NCI-H524 (cell line): ENCODE measurements at places on chromosomes 11 and 22.

- DNase-seq, result no peak
Observed at GRCh38 chr11:91776655-91777054, 448.0 kb upstream of the FAT3 start.

- DNase-seq, result no peak
Observed at GRCh38 chr11:44285756-44286155, 24.2 kb downstream of the ALX4 start.

DNA sequence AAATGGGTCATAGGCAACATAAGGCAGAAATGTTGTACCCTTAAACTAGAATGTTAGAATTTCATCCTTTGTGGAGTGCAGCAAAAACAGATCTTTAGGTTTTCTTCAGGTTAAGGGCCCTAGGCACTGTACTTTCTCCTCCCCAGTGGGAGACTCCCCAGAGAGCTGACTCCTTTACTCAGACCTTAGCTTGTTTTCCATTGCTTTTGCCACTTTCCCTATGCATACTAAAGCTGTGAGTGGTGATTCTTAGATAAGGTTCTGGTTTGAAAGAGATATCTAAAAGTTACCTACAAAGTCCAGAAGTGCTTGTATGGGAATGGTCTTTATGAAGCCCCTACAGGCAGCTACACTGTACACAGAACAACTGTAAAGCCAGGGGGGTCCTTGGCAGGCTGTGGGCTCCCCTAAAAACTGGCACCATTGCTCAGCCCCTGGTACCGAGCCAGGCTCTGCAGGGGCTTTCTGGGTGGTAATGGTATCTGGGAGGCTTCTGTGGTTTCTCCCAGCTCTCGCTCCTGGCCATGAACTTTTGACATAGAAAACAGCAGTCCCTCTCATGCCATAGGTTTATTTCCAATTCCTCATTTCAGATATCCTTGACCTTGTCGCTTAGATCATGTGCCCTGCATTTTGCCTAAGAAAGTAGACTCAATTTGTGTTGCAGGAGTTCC is 23.2 kb downstream of the AMOTL1 start:
- no peak for DNase-seq

GRCh38 chr22:40120848-40121247 is 56.9 kb upstream of the TNRC6B start:
- no peak for DNase-seq

DNA sequence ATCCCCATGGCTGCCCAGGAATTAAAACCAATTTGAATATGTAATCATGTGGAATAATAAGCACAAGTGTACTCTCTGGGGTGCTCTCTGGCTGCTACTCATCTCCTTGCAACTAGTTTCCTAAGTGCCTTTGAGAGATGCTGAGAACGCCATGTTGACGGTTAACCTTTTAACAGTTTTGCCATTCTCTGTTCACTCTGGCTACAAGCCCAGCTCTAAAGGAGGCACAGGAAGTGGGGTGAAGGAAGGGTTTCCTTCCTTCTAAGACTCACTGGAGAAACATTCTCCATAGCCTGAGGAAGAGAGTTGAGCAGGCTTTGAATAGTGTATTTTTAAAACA is 122.0 kb upstream of the ZC3H12C start:
- DNase-seq, result no peak

DNA sequence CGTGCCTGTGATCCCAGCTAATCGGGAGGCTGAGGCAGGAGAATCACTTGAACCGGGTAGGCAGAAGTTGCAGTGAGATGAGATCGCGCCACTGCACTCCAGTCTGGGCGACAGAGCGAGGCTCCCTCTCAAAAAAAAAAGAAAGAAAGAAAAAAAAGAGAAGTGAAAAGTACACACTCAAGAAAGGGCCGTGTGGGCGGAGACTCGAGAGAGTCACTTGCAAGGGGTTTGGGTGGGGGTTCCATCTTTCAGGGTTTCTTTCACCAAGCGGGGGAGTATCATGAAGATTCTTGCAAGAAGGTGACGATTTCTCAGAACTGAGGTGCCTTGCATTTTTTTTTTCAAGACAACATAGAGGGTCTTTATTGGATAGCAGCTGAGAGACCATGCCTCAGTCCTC is 4.0 kb upstream of the IFITM5 start:
- DNase-seq, result no peak

DNA sequence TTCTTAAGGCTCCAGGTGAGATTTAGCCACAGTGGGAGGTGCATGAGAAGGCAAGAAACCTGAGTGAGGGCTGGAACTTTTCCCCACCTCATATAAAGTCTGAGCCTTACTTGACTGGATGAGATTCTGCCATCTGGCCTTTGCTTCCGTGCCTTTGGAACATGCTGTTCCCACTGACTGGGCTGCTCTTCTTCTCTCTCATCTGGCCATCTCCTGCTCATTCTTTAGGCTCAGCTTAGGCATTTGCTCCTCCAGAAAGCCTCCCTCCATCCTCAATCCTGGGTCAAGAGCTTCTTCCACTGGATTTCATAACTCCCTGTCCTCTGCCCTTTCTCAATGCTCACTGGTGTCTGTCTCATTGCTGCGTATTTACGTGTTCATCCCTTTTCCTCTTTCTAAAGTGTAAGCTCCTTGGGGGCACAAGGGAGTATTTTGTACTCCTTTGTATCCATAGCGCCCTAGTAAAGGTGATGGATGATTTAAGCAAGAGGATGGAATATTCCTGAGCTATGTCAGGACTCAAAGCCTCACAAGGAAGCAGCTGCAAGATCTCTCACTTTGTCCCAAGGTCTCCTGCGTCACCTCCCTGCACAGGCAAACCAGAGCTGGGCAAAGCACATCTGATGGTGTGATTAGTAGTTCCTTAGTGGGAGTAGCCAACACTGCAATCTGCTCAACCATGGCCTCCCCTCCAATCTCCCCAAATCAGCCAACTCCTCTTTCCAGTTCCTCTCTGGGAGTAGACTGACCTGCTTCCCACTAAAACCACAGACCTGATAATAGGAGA is 15.3 kb downstream of the HSPA8 start:
- no peak for DNase-seq
